Foreskin keratinocyte (primary cell): ENCODE measurements at places on chromosomes 1 and 21. TPM values are rescaled to one million over a fixed set of nuclear protein-coding genes. Genes with fewer than 3 reads are reported as not detected.

DNA sequence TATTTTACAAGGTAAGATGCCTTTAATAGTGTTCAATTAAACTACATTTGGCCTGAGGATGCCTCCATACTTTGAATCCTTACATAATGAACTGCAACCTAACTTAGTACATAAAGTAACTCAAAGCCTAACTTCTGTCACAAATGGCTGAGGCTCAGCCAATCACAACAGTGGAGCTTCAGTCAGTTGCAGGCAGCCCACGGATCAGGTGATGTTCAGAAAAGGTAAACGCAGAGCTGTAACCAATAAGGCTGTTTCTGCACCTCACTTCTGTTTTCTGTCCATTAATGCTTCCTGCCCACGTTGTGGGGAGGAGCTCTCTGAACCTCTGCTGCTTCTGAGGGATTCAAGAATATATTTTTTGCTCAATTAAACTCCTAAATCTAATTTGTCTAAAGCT, 94.8 kb upstream of the KIAA0040 start:
- no peak for DNase-seq

DNA sequence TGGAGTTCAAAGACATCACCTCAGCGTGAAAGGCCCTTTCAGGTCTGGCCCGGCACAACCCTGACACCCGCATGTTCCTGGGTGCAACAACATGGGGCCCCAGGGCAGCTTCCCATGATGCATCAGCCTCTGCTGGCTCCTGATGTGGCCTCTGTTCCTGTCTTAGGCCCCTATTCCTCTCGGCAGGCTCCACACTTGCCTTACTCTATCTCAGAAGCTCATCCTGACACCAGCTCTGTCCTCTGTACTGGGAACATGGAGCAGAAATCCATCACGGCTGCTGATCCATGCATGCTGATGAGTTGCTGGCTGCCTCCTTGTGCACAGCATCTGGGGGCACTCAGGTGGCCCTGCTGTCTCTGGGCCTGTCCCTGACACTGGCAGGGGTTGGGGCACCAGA, 74.6 kb downstream of the ADARB1 start:
- DNase-seq, result no peak

GRCh38 chr21:42411891-42412635, 8.4 kb downstream of the UBASH3A start:
- DNase-seq, result no peak

GRCh38 chr1:44605914-44606615, 68.2 kb downstream of the TMEM53 start:
- peak; percentile 77 for DNase-seq

DNA sequence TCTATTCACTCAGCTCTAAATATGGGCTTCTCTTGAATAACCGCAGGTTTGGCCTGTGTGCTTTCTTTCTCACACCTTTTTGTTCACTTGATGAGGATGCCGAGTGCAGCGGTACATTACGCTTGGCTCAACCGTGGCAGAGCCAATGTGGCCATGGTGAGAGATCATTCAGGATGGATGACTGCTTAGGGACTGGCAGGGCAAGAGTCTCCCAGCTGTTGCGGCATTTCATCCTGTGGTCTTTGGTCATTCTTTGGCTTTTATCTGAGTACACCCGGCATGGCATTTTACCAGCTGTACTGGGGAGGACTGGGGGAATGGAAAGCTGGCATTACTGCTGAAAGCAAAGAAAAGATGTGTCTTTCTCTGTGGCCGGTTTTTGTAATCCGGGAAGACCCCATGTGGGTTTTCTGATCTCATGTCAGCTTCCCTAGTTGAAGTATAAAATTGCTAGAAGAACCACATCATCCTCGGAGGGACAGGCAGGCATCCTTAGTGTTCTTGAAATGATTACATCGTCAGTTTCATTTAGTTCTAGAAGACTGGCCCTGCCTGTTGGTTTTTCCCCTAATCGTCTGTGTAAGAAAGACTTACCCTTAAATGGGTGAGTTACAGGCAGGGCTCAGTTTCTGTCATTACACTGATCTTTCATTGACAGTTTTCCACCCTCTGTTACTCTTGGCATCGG, 15.1 kb downstream of the PCP4 start:
- DNase-seq, result no peak

DNA sequence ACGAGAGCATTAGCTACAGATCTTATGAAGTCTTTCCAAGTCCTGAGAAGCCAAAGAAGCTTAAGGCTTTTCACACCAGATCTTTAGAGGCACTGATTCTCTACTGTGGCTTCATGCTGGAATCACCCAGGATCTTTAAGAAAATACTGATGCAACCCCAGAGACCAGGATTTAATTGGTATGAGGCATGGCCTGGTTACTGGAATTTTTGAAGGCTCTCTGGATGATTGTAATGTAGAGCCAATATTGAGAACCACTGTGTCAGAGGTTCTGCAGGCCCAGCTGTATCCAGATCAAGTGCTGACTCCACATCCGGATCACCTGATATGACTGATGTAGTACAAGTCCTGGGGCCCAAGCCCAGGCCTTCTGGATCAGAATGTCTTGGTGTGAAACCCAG, 105.7 kb downstream of the PLPPR5 start:
- no peak for DNase-seq

GRCh38 chr1:24417681-24418080, 2.1 kb downstream of the NIPAL3 start:
- DNase-seq, result peak; percentile 64

- DNase-seq, result peak; percentile 94
These were observed 2.1 kb upstream of the GRHL3 start for GRCh38 chr1:24317081-24317480.

GRCh38 chr1:100896481-100896982, 642 bp downstream of the SLC30A7 start:
- peak; percentile 72 for DNase-seq

DNA sequence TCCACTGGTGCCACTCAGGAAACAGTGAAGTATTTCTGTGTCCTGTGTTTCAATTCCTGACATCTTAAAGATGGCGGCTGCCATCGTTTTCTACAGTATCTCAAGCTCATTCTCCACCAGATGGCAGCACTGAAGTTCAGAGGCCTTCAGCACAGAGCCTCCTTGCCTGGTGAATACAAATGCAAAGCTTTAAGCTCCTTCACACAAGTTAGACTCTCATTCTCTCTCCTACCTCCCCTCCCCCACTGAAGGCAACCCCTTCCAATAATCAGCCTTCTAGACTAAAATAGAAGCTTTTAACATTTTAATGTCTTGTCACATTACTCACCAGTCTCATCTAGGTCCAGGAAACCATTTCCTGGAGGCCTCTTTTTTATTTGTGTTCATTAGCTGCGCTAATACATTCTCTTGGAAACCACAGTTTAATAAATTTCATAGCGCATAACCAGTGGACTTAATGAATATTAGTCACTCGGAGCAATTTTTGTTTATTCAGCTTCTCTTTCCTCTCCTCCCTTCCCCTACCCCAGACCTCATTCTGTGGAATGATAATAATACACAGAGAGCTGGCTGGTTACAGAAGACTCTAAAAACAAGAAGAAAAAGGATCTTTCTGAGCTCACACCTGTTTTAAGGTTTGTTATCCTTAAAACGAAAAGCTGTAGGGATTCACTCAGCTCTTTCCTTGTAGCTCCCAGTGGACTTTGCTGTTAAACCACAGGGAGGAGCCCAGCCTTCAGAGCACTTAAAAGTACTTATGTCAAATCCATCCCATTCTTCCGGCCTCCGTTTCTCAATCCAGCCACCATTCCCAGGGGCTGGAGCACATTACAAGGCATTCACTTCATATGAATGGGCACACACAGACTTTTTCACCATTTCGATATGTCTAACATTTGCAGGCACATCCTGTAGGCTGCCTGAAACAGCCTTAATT, 384.9 kb downstream of the HLX start:
- DNase-seq, result peak; percentile 28

- no peak for DNase-seq
These were observed 28.3 kb downstream of the DEGS1 start for GRCh38 chr1:224211206-224211962.

Gene KHDC4
- polyA plus RNA-seq, result 9.0 and 12.1 TPM in 2 replicates

Gene CFH
- 0.18 and 0.77 TPM in 2 replicates for polyA plus RNA-seq

Gene DNM3
- polyA plus RNA-seq, result 1.3 and 1.6 TPM in 2 replicates

Gene CTSS
- 2.9 and 3.3 TPM in 2 replicates for polyA plus RNA-seq

Gene TMPRSS2
- polyA plus RNA-seq, result not detected in 2 replicates

Gene PKP1
- polyA plus RNA-seq, result 92.5 and 104 TPM in 2 replicates
